Stimulated activated naive CD4-positive, alpha-beta T cell (primary cell): ENCODE measurements at places on chromosomes 7 and 10.
A peak's percentile ranks its signal among the peaks of the same experiment; 100 is the strongest.

DNA sequence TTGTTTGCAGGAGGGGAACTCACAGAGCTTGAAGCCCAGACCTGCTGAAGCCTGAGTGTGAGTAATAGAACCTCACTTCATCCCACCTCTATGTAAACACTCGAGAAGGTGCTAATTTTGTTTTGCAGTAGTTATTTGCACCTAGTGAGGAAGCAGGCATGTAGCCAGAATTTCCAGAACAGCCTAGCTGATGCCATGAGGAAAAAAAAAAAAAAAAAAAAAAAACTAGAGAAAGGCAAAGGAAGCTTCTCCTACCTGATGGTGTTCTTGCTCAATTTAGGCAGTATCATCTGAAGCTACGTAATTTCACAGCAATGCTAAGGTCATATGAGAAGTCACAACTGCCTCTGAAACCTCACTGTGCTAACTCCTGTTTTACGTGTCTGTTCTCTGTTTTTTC, 13.6 kb upstream of the GPR37 start:
- no peak for DNase-seq

- no peak for DNase-seq
These were observed 44.0 kb downstream of the ZNRF2 start for GRCh38 chr7:30328381-30328780.

DNA sequence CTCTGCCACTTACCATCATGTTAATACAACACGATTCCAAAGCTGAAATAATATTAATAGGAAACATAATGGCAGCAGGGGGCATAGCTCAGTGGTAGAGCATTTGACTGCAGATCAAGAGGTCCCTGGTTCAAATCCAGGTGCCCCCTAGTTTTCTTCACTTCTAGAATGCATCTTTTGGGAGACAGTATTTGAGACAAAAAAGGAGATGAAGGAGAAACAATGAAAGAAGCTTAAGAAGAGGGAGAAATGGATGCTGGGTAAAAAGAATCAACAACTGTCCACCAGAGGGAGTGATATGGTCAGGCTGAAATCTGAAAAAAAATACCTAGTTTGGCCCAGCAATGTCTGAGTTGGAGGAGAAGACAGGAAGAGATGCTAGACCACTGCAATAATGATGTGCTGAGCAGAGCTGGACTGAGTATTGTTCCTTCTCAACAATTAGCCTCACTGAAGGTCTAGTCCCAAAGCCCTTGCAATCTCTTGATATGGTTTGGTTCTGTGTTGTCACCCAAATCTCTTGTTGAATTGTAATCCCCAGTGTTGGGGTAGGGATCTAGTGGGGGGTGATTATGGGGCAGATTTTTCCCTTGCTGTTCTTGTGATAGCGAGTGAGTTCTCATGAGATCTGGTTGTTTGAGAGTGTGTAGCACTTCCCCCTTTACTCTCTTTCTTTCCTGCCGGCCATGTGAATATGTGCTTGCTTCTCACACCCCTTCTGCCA, 48.3 kb downstream of the ZNF783 start:
- peak; percentile 11 for DNase-seq

- no peak for DNase-seq
These were observed 150.3 kb upstream of the WNT16 start for GRCh38 chr7:121178452-121178851.

DNA sequence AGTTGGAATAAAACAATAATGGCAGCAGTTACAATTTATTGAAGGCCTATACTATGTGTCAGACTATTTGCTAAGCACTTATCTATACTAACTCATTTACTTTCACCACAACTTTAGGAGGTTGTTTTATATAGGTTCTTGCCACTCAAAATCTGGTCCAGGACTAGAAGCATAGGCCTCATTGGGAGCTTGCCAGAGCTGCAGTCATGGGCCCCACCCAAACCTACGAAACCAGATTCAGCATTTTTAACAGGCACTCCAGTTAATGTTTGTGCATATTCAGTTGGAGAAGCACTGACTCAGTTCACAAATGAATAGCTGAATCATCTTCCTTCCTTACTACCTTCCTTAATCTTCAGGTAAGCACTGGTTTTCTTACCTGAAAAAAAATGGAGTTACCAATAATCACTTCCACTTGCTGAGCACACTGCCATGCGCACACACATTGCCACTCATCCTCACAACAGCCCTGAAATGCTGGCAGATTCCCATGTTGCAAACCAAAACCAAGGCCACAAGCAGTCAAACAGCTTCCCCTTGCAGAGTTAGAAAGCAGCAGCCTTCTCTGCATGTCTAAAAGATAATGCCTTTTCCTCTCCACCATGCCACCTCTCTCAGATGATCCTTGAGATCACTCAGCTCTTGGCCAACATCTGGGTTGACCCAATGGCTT, 122.4 kb downstream of the SLC16A9 start:
- DNase-seq, result no peak

DNA sequence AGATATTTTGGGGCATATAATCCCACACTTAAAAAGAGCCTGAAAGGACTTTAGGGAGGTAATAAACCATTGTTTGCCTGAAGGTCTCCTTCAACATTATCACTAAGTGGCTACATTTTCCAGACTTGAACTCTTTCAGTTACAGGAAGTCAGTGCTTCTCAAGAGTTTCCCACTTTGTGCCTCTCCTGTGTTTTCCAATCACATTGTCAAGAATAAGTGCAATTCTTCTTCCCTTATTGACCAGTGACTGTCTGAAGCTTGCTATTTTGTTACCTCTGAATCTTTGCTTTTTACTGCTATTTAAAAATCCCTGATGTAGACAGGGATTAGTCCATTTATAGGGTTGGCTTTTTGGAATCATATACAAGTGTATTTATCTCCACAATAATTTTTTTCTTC, 346.7 kb upstream of the ANKRD30A start:
- no peak for DNase-seq

DNA sequence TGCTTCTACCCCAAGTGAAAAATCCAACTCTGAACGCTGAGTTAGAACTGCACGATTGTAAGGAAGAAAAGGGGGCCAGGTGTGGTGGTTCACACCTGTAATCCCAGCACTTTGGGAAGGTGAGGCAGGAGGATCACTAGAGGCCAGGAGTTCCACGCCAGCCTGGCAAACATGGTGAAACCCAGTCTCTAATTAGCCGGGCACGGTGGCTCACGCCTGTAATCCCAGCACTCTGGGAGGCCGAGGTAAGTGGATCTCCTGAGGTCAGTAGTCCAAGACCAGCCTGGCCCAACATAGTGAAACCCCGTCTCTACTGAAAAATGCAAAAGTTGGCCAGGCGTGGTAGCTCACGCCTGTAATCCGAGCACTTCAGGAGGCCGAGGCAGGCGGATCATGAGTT, 9.0 kb downstream of the GUSB start:
- DNase-seq, result no peak

DNA sequence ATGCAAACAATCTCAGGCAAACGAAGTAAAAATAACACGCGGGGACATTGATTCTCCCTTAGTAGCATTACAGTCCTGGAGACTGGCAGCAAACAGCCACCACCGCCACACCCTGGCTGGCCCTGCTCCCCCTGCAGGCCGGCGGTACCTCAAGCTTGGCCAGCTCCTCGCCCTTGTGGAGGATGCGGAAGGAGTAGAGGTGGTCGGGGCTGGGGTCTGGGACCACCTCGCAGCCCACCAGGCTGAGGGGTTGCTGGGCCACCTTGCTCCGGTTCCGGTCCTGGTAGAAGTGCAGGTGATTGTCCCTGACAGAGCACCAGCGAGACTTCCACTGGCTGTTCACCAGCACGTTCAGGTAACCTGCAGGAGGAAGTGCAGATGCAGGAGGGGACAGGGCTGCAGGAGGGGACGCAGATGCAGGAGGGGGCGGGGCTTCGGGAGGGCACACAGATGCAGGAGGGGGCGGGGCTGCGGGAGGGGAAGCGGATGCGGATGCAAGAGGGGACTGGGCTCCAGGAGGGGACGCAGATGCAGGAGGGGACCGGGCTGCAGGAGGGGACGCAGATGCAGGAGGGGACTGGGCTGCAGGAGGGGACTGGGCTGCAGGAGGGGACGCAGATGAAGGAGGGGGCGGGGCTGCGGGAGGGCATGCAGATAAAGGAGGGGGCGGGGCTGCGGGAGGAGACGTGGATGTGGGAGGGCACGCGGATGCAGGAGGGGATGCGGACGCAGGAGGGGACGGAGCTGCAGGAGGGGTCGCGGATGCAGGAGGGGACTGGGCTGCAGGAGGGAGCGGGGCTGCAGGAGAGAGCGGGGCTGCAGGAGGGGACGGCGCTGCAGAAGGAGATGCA, 65.7 kb downstream of the VWA2 start:
- peak; percentile 63 for DNase-seq

DNA sequence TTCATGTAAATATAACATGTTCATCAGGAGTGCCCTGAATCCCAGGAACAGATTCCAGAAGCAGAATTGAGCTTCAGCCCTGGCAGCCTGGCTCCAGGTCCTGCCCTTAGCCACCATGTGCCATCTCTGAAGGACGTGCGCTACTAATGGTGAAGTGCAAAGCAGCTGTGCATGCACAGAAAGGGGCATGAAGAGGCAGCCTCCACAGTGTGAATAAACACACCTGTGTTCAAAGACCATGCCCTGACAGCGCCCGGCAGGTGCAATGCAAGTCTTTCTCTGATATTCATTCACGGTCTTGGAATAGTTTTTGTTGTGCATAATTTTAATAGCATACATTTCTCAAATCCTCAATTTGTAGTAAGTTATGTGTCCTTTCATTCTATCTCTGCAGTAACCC, 250.4 kb upstream of the TCERG1L start:
- DNase-seq, result no peak

DNA sequence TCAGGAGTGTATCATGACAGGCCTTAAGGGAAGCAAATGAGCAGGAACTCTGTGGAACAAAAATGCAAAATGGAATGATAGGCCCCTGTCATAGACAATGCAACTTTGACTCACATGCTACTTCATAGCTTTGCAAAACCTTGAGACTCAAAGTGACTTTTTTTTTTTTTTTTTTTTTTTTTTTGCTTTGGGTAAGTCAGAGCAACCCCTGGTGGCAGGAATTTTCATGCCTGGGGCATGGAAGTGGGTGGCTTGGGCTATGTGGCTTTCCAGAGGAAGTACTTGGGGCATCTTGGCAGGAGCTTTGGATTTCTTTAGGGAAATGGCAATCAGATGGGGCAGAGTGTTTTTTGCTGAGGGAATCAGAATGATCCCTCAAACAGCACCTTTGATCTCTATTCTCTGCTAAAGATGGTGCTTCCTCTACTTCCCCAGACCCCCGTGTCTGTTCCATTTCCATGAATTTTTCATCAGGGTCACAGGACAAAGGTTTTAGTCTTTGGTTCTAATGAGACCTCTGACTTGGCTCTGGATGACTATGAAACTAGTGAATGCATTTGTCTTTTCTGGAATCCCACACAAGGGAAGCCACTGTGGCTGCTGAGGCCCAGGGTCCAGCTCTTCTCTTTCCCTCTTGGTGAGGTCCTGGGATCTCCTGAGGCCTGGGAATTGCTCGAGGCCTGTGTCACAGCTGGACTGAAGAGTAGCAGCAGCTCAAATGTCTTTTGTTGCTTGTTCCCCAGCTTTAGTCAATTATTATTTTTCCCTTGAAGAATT, 62.8 kb downstream of the TACC2 start:
- DNase-seq, result no peak

GRCh38 chr7:95376632-95377400, 19.4 kb downstream of the PON3 start:
- no peak for DNase-seq

DNA sequence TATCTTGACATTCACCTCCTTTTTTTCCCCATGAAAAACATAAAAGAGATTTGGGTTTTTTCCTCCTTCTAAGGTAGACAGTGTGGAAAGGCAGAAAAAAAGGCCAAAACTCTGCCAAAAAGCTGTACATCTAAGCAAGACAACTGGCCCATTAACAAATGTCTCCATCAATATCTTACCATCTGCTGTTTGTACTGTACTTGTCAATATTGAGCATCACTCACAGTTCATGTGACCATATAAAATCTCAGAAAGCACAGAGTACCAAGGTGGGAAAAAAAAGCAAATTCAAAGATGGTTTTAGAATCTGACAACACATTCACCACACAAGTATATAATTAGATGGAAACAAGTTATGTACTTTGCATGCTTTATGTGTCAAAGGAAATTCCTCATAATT, 52.6 kb downstream of the CACNA2D1 start:
- DNase-seq, result no peak

GRCh38 chr7:157378390-157378789, 41.6 kb downstream of the DNAJB6 start:
- DNase-seq, result no peak

GRCh38 chr10:117398029-117398428, 22.8 kb upstream of the PDZD8 start:
- DNase-seq, result no peak

- DNase-seq, result no peak
These were observed 52.8 kb downstream of the ABLIM1 start for GRCh38 chr10:114605155-114605797.

DNA sequence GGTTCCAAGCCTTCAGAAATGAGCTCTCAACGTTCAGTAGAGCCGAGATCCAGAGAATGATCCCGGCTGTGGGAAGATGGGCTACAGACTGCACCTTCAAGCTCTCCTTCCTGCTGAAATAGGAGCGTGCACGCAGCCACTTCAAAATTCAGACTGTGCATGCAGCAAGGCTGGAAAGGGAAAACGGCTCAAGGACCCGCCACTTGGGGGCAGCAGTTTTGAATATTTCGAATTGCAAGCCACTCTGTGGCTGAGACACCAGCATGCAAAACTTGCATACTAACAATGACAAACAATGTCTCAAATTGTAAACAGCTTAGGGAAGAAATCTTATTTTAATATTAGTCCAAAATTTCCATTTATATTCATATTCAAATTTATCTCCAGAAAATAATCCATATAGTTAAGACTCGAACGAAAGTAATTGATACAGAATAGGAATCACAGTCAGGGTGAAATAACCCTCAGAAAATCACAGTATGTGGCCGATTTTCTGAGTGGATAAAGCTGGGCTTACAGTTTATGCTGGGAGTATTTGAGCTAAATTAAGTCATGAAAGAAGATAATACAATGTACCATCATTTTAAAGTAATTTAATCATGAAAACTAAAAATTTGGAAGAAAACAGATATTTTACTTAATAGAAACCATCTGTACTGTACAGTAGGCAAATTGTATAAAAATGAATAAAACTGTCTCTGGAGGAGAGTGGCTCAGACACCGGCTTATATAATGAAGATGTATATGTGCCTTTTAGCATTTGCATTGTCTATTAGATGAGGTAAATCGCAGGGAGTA, 137.9 kb upstream of the MKI67 start:
- peak; percentile 20 for DNase-seq

GRCh38 chr7:130733931-130734814, at the start of gene KLF14:
TSS of gene KLF14 (minus strand) at chr7:130734207. CDS start at chr7:130734033, 174 bp downstream.
- DNase-seq, result peak; percentile 13

- DNase-seq, result no peak
These were observed 108.7 kb downstream of the ITIH5 start for GRCh38 chr10:7558036-7558435.

- DNase-seq, result no peak
These were observed 4.1 kb downstream of the NHLRC2 start for GRCh38 chr10:113858541-113858940.

DNA sequence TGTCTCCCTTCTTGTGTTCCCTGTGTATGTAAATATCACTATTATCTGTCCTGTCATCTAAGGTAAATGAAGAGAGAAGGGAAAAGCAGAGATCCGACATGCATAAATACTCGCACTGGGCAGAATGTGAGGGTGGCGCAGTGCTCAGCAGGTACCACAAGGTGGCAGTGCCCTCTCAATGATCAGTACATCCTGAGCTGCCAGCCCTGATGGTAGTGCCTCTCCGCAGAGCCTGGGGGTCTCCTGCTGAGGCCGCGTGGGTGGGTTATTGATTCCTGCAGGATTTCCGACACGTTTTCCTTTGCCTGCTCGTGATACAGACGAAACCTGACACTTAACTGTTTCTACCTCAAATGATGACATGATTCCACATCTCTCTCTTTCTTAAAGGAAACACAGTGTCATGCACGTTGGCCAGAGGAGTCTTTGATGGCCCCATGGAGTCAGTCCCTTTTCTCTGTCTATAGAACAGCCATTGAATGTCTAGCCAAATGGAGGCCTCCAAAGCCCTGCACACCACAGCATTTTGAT, 19.8 kb downstream of the RGR start:
- DNase-seq, result peak; percentile 53
